NCI-H69 (cell line): ENCODE measurements at places on chromosomes 5 and 9.

DNA sequence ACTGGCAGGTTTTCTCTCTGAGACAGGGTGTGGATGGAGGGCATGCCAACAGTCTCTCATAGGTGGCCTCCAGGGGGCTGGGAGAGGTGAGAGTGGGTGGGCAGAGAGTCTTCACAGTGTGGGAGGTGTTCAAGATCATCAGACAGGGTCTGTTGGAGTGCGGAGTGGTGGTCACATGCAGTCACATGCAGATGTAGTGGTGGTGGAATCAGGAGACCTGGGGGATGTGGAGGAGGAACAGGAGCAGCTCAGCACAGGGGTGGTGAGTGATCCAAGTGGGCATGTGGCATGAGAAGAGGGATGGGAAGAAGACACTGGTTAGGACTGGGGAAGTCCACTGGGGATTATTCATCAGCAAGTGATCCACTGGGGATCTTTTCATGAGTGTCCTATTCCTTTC lies 5.8 kb downstream of the GM2A start:
- no peak for DNase-seq

DNA sequence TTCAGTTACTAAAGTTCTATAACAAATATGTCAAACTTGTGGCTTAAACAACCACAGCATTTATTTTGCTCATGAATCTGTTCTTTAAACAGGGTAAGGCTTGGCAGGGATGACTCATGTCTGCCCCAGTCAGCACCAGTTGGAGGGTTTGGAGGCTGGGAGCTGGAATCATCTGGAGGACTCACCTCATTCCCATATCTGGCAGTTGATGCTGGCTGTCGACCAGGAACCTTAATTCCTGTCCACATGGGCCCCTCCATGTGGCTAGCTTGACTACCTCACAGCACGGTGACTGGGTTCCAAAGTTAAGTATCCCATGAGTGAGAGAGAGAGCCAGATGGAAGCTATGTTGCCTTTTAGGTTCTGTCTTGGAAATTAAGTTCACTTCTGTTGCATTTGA lies 13.8 kb upstream of the CCL28 start:
- DNase-seq = no peak

- DNase-seq = peak; percentile 67
These were observed at the start of gene CKMT2 for GRCh38 chr5:81233080-81233634. Gene CKMT2, plus strand, starts transcription at chr5:81233322. Its CDS starts 17,811 bp downstream, at chr5:81251133.

DNA sequence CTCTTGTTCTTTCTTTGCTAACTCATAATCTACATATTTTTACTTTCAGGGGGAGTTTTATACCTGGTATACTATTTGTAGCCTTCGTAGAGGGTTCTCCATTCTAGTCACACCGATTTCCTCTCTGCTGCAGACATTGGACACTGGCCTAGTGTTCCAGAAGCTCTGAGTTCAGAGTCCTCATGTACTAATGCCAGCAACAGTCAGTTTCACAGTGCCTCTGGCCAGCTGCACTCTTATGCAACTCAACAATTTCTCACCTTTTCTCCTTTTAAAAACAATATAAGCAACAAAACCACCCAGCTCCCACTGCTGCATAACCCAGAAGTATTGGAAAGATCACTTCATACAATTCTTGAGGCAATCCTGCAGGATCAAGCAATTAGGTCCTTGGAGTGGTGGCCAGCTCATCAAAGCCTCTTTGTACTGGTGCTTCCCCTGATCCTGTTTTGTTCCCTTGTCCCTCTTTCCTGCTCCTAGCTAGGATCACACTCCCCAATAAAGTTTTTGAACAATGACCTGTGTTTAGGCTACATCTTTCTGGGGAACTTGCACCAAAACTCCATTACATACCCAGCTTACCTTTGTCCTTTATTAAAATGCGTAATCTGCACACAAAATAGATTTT lies 98.1 kb upstream of the TUT7 start:
- DNase-seq = no peak

- no peak for DNase-seq
These were observed 7.9 kb downstream of the UGT3A2 start for GRCh38 chr5:36058776-36059175.
